ENCODE measurements at places on chromosomes 2 and 18. TPM values are rescaled to one million over a fixed set of nuclear protein-coding genes. Genes with fewer than 3 reads are reported as not detected.

The FAM161A gene
- total RNA-seq: 13.3 TPM

The FAM228A gene
- total RNA-seq: 33.4 TPM

The DLX1 gene
- not detected for total RNA-seq

The HRH4 gene
- total RNA-seq: 0.39 TPM

DNA sequence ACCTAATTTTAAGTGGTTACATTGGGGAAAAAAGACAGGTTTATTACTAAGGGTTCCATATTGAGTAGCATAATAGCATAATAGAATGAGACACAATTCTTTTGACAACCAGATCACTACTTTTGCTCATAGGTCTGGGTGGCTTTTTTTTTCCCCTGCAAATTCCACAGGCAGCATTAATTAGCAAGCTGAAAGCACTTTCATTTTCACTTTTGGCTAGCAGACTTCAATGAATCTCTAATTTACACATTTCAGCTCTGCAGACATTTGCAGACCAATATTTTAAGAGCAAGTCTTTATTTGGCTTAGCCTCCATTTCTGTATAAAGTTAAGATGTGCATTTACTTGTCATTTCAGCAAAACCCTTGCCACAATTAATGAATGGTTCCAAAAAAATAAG is 185.5 kb downstream of the NOL4 start:
- no peak for DNase-seq

DNA sequence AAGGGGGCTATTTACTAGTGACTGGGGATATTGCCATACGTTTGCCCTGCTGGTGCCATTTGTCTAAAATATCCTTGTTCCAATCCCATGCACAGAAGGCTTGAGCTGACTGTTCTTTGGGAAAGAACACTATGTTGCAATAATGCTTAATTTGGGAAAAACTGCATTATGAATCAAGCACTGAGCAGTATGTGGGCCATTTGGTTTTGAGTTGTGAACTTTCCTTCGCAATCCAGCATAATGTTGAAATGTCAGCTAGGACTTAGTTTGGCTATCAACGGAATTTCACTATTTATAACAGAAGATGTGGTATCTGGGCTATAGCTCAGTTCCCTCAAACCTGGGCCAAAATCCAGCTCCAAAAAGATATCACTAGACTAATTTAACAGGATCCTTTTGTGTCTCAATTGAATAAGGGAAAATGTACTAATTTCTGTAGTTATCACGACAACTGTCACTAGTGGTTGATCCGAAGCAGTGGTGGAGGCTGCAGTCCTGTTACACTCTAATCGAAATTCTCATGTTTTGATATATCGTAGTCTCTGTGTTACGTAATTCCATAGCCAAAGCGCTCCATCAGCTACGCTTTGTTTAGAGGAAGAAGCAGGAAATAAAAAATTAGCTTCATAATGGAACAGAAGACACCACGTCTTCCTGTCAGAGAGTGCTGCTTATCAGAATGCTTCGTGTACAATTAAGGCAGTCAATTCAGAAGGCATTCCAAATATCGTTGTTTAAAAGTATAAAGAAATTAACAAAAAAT is 686.8 kb upstream of the SALL3 start:
- no peak for DNase-seq

- DNase-seq: no peak
These were observed 82.8 kb upstream of the RMP24 start for GRCh38 chr18:35889677-35890076.

- DNase-seq: no peak
These were observed 3.5 kb upstream of the RNU4ATAC start for GRCh38 chr2:121527009-121527682.

GRCh38 chr2:60549238-60549927 is 4.1 kb downstream of the BCL11A start:
- peak; percentile 36 for DNase-seq

DNA sequence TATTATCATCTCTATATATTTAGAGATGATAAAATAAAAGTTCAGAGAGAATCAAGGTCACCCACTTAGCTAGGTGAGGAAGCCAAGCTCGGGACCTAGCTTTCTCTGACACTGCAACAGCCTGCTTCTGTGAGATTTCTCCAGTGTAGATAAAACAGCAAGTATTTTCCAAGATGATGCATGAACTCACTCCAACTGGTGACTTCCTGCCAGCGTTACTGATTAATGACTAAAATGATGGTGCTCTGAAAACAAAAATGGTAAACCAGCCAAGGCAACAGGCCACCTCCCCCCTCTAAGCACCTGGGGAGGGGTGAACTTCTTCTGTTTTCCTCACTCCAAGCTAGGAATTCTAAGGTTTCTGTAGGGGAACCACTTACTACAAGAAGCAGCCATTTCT is 510.2 kb upstream of the ID2 start:
- DNase-seq: no peak

- DNase-seq: peak; percentile 63
These were observed 187.4 kb upstream of the NCKAP5 start for GRCh38 chr2:133755480-133756300.

DNA sequence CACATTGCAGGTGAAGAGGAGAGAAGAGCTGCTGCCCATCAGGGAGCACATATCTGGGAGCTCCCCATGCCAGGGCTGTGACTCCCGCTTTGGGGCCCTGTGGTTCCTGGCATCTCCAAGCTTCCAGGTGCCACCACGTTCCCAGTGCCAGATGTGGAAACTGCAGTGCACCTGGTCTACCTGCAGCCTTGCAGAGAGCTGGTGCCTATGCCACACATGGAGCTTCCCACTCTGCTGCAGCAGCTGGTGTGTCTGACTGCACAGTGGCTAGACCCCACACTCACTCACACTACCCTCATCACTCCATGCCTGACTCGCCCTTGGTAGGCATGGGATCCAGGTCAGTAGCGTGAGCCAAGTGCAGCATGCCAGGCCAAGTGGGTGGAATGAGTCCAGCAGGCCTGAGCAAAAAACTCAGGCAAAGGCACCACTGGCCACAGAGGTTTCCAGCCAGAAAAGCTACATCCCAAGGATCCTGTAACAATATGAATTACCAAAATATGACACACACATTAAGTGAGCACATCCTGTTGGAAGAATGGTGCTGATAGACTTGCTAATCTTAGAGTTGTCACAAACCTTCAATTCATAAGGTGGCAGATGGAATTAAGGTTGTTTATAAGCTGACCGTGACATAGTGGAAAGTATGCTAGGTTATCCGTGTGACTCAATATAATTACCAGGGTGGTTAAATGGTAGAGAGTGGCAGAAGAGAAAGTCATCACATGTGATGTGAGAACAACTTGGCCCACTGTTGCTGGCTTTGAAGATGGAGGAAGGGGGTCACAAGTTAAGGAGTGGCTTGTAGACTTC is 150.9 kb downstream of the EHBP1 start:
- no peak for DNase-seq

- no peak for DNase-seq
These were observed 403.3 kb upstream of the SMIM21 start for GRCh38 chr18:75830828-75831227.

DNA sequence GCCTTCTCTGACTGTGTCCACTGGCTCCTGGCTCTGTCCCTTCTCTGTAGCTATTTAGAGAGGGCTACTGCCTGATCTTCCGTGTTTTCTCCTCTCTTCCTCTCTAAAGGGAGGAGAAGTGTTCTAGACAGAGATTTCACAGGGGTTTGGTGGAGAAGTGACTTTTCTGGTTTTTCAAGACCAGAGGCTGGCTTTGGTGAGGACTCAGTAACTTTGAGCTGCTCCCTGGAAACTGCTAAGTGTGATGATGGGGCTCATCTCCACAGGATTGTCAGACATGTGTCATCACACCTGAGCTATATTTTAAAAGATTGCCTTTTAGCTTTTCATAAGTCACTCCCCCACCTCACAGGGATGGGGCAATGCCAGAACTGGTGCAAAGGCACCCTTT is 6.2 kb downstream of the MAL start:
- DNase-seq: no peak

- DNase-seq: peak; percentile 86
These were observed 39.2 kb downstream of the BIN1 start for GRCh38 chr2:127067620-127068350.

GRCh38 chr2:203580844-203581243 is 45.7 kb upstream of the RAPH1 start:
- no peak for DNase-seq

- peak; percentile 8 for DNase-seq
These were observed 62.1 kb upstream of the HDAC4 start for GRCh38 chr2:239462671-239463506.

DNA sequence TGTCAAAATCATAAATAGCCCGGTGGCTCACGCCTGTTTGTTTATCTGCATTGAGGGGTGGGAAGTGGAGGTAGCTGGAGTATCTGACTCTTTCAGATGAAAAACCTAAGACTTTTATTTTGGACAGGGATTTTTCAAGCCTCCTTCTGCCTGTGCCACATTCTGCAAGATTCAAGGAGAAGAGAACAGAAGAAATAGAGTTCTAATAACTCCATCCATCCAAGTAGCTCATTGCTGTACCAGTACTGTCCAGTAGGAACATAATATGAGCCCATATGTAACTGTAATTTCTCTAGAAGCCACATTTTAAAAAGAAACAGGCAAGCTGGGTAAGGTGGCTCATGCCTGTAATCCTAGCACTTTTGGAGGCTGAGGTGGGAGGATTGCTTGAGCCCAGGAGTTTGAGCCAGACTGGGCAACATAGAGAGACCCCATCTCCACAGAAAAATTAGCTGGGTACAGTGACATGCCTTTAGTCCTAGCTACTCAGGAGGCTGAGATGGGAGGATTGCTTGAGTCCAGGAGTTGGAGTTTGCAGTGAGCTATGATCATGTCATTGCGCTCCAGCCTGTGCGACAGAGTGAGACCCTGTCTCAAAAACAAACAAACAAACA is 35.4 kb upstream of the NT5DC4 start:
- no peak for DNase-seq

DNA sequence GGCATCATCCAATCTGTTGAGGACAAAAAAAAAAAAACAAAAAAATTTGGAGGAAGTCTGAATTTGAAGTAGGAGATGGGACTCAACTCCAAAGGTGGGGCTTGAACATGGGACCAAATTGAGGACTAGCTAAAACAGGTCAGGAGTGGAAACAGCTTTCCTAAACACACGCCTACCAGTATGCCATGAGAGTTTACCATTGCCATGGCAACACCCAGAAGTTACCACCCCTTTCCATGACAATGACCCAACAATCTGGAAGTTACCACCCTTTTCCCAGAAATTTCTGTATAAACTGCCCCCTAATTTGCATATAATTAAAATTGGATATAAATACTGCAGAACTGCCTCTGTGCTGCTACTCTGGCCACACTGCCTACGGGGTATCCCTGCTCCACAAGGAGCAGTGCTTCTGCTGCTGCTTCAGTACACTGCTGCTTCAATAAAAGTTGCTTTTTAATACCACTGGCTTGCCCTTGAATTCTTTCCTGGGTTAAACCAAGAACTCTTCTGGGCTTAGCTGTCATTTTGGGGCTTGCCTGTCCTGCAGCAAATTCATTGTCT is 73.3 kb upstream of the FSIP2 start:
- no peak for DNase-seq

DNA sequence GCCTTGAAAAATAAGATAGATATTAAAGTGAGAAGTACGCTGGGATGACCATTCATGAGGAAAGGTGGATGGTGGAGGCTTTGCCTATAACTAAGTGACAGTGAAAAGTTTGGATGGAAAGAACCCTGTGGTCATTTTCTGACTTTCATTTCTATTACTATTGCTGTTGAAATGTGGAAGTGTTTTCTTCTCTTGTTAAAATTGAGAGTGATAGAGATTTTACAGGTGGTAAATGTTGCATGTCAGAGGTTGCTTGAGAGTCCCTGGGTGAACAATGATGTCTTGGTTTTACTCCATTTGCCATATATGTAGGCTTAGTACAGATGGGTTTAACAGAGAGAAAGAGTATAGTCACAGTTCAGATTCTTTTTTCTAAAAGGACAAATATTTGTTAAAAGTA is 18.4 kb downstream of the NCOA1 start:
- DNase-seq: no peak

GRCh38 chr2:98565941-98566340 is 42.4 kb downstream of the COA5 start:
- DNase-seq: no peak

DNA sequence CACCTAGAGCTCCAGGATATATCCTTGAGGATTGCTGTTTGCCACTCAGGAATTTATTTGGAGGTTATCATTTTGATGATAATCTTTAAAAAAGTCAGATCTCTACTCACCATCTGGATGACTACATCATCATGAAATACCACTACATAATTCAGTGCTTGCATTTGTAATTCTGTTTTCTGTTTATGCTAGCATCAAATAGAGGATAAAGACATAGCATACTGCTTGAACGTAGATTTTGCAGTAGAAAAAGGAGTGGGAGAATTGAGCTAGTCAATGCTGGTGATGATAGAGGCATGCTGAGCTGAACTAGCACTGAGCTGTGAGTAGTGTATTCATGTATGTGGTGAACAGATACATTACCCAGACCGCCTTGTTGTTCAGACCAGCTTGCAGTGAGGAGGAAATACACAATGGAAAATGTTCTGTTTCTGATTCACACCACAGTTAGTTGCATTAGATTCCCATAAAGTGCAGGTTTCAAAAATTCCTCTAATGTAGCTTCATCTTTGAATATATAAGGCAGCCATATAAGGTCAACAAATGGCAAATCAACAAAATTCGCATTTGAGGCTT is 68.8 kb upstream of the CDC42EP3 start:
- DNase-seq: no peak

GRCh38 chr2:9797086-9797485 is 46.2 kb upstream of the TAF1B start:
- DNase-seq: no peak

DNA sequence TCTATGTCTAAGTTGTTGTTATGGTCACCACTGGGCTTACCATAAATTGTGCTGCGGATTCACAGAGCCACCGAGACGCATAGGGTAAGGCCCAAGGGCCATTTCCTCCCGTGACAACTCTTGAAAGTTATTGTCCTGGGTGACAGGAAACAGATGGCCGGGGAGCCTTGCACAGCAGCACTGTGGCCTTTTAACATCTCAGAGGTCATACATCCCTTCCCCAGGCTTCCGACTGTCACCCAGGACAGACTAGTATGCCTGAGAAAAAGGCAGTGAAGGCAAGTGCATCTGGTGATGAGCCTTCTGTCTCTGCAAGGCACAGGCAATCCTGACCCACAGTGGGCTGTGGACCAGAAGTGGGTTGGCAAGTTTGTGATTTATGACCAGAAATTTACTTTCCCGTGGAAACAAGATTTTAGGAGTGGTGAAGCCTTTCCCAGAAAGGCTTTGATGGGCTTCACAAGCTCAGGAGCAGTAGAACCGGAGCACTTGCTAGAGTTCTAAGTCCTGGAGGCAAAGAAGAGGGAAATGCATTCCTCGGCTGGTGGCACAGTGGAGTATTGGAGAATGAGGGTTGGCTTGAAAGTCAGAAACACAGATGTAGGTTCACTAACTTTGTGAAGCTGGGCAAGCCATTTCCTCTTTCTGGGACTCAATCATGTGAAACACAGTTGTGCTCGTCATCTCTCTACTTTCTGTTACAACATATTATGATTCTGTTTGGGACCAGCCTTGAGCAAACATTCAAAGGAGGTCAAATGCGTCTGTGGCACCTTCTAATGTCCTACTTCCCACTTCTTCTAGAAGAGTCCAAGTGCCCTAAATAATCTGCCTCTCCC is 2.0 kb upstream of the CAPN14 start:
- DNase-seq: no peak

DNA sequence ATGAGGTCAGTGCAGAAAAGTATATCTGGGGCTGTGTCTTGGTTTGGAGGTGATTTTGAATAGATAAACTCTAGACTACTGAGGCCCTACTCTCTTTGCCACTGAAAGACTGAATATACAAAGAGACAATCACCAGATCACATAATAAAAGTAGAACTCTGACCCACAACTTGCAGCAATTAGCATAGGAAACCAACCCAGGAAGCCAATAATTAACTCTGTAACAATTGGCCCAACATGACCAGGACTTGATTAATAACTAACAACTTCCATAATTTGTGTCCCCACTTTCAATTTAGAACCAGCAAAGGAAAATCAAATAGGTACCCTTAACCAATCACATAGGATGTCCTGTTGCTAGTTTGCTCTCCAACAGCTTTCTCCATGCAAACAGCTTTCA is 1104.9 kb upstream of the CELF4 start:
- DNase-seq: no peak
